Sigmoid colon (tissue), 7 donors: ENCODE measurements at places on chromosomes 13 and 19.

DNA sequence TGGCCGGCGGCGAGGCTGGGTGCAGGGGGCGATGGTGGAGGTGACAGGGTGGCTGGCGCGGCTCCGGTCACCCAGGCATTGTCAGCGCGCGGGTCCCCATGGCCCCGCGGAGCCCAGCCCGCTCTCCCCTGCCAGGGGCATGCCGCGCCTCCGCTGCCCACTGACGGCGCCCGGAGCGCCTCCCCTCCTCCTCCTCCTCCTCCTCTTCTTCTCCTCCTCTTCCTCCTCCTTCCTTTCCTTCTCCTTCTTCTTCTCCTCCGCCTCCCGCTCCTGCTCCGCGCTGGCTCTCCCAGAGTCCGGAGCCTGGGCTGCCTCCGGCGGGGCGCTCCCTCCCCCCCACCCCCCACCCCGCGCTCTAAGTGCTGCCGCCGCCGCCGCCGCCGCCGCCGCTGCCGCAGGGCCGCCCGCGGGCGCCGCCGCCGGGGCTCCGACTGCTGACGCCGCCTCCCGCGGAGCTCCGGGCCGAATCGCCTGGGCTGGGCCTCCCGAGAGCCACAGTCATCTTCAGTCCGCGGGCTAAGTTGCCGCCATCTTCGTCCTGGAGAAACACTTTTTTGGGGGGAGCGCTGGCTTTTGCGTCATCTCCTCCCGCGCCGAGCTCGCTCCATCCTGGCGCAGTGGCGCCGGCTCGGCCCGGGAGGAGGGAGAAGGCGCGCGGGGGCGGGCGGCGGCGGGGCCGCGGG is 348.3 kb downstream of the LIG4 start:
- DNase-seq = no peak

DNA sequence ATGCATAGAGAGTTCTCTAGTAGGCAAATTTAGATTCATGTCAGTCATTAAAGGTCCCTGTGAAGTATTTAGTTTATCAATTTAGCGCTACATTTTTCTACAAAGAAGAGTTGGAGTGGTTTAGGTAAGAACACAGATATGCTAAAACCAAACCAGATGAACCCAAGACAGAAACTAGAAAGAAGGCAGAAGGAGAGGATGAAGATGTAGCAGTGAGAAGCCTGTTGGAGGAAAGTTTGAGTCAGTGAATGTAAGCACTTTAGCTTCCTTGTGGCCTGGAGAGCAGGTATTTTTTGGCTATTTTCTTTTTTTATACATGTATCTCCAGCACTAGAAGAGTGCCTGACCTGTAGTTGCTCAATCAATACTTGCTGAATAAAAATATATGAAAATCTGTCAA is 223.7 kb downstream of the KCNRG start:
- no peak for DNase-seq

DNA sequence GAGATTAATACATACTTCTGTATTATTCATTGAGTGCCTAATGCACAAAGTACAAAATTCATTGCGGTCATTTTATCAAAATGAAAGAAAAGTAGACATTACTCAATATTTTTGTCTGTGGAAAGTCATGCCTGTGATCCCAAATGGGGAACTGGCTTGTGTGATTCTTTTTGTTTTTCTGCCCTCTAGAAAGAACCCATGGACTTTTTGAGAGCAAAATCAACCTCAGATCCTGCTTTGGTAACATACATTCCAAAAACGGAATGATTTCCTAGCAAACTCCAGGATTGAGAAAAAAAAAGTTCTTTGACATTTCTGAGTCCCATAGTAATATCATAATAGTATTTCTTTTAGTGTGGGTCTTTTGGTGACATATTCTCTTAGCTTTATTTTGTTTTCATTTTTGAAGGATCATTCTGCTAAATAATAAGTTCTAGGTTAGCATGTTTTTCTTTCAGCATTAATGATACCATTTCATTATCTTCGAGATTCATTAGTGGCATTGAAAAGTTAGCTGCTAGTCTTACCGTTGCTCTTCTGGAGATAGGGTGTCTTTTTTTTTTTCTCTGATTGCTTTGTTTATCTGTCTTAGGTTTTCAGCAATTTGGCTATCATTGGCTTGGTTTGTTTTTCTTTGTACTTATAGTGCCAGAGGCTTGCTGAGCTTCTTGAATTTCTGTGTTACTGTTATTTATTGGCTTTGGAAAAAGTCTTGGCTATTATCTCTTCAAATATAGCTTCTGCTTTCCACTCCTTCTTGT is 102.4 kb upstream of the CSNK1A1L start:
- DNase-seq = no peak

GRCh38 chr13:93881411-93881810 is 598.1 kb downstream of the DCT start:
- DNase-seq = no peak

DNA sequence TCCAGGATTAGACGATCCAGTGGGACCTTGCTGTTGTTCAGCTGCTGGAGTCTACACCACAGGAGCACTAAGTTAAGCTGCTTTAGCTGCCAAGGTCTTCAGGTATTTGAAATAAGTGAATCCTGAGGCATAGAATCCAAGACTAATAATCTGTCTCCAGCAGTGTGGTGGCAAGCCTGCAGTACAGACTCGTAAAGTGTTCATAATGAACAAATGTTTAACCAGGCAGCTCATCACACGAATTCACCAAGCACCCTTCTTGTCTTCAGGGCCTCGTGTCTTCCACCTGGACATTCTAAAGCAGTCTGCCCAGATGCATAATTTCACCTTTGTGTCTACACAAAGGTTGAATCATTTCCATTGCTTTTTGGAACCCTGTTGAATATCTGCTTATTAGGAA is 5.3 kb downstream of the ATP11A start:
- peak; percentile 12 for DNase-seq

- DNase-seq = no peak
These were observed 175.3 kb upstream of the MIR17HG start for GRCh38 chr13:91172160-91172559.

DNA sequence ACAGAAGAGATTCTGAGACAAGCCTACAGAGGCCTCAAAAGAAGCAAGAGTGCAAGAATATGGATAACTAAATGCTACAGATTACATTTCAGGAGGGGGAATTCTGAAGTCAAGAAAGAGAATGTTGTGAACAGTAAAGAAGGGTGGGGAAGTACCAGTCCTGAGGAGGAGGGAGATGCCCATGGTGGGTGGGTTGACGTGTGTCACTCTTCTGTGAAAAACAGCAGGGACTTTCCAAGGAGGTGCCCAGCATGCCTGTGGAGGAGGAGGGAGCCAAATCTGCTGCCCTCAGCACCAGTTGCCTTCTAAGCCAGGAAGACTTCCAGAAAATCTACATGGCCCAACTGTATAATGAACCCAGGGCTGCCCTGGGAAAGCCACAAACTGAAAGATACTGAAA is 87.7 kb downstream of the SGCG start:
- DNase-seq = no peak

GRCh38 chr19:55777528-55777927 is 8.6 kb downstream of the RFPL4AL1 start:
- DNase-seq = no peak

DNA sequence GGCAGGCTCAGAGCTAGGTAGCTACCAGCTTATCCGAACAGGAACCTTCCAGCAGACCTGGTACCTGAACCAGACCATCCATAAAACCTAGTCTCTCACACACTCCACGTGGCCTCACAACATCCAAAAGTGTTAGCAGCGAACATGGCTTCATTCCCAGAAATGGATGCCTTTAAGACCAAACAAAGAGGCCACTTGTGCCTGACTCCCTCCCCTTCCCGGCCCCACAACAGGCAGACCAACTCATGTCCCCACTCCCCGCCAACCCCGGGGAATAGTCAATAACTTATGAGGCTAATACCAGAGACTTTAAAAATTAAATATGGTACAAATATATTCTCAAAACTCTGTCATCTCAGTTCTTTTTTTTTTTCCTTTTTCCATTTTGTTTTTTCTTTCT is 46.2 kb downstream of the ZNF557 start:
- DNase-seq = no peak

DNA sequence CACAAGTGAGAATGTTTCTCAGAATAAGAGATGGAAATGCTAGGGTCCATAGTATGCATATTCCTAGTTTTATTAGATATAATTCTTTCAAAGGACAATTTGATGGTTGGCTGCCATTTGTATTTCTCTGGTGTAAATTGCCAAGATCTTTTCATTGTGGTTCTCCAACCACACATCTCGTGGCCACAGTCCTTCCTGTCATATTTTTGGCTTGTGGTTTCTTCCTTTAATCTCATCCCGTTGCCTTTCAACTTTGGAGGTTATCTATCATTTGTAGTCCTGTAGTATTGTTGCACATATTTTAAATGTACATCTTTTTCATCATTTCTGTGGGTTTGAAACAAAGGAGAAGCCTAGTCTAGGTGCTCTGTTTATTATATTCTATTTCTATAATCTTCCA is 61.2 kb downstream of the WASF3 start:
- no peak for DNase-seq

GRCh38 chr19:21698215-21698614 is 69.2 kb downstream of the ZNF100 start:
- DNase-seq = no peak

- DNase-seq = no peak
These were observed 11.0 kb downstream of the SGTA start for GRCh38 chr19:2771786-2772674.

GRCh38 chr13:76722782-76723181 is 163.4 kb downstream of the KCTD12 start:
- DNase-seq = no peak

- no peak for DNase-seq
These were observed 13.0 kb downstream of the ARHGEF1 start for GRCh38 chr19:41895745-41896580.

GRCh38 chr19:21210037-21210621 is 68.3 kb downstream of the ZNF431 start:
- no peak for DNase-seq

GRCh38 chr13:39835253-39835652 is 179.8 kb downstream of the COG6 start:
- no peak for DNase-seq

- no peak for DNase-seq
These were observed 34.5 kb upstream of the MRI1 start for GRCh38 chr19:13729859-13730258.

GRCh38 chr13:33252135-33252534 is 33.4 kb downstream of the STARD13 start:
- no peak for DNase-seq

DNA sequence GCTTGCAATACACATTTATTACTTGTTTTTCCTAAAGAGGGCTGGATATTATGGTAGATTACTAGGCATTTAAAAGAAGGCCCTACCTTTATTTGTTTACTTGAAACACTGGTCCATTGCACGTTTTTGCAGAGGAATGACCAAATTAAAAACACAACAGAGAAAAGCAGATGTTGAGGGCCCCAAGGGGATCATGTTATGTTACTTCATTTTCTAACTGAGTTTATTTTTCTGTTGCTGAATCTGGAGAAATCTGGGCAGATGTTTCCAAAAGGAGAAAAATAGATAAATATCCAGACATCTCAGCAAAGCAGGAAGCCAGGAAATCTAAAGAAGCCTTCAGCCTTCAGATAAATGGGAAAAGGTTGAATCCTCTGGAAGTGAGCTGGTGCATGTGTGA is 353.0 kb downstream of the NDFIP2 start:
- DNase-seq = no peak

DNA sequence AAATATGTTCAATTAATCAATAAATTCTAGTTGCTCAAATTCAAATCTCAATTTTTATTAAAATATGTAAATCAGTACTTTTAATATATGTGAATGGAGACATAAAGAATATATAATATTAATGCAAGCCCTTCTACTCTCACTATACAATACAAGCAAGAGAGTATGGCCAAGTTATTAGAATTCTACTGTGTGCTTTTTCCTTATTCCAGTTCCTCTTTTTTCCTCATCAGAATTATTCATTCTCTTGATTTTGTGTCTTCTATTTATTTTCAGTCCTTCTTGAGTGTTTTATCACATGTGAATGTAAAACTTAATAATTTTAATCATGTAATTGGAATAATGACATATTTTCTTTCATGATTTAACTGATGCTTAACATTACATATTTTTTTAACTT is 276.8 kb downstream of the PCDH20 start:
- DNase-seq = no peak

DNA sequence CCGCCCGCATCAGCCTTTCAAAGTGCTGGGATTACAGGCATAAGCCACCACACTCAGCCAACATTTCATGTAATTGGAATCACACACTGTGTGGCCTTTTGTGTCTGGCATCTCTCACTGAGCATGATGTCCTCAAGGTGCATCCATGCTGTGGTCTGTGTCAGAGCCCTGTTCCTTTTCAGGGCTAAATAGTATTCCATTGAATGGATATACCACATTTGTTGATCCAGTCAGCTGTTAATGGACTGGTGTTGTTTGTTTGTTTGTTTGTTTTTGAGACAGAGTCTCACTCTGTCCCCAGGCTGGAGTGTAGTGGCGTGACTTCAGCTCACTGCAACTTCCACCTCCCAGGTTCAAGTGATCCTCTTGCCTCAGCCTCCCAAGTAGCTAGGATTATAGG is 17.9 kb downstream of the ATCAY start:
- DNase-seq = no peak

DNA sequence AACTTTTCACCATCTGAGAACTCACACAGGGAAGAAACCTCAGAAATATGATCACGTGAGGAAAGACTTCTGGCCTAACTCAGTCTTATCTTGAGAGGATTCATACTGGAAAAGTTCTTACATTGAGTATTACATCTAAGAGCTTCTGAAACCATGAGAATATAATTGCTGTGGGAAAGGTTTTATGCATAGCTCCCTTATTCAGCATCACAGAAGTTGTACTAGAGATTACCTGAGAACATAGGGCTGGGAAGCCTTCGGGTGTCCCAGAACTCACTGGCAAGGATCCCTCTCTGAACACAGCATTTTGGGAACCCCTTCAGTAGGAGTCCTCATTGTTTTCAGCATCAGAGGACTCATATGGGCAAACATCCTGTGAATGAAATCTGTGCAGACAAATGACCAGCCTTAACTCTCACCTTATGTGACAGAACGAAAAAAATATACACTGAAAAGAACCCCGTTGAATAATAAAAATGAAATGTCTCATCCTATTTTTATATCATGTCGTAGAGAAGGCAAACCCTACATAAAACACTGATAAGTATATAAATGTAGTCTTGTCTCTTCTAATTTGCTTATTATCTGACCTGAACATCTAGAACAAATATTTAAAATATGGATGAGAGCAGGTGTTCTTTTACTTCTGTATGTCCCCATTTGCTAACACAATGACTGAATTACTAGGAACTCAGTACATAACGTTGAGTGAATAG is 14.2 kb downstream of the ZNF274 start:
- no peak for DNase-seq
